ENCODE measurements at places on chromosomes 4 and X. TPM values are rescaled to one million over a fixed set of nuclear protein-coding genes. Genes with fewer than 3 reads are reported as not detected.

DNA sequence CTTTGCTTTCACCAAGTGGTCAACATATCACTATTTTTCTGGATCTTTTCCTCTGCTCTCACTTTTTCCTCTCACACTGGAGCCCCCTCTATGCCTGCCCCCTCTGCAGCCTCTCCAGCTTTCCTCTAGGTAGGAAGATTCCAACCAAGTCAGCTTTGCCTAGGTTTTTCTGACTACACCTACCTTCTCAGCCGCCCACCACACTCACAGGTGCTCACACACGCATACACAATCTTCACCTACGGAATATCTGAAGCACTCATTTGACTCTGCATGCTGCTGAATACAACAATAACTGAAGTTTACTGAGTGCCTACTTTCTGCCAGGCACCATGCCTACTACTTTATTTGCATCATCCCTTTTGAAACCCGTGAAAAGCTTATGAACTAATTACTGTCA is 328.0 kb downstream of the PPP3CA start:
- DNase-seq: no peak

DNA sequence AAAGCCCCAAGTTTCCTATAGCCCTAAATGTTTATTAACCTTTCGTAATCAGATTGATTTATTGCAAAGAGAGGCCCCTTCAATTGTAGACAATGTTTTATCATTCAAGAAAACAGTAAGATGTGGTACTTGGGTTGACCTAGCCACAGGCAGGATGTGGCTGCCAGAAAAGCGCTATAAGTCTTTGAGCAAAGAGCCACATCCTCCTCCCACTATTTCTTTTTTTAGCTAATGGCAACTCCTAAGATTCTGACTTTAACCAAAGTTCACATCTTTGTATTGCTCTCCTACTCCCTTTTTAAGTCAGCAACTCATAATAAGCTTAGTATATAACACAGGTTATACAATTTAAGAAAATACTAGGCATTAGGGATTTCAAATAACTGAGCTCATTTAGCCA is 70.7 kb upstream of the PPP3CA start:
- DNase-seq: no peak

DNA sequence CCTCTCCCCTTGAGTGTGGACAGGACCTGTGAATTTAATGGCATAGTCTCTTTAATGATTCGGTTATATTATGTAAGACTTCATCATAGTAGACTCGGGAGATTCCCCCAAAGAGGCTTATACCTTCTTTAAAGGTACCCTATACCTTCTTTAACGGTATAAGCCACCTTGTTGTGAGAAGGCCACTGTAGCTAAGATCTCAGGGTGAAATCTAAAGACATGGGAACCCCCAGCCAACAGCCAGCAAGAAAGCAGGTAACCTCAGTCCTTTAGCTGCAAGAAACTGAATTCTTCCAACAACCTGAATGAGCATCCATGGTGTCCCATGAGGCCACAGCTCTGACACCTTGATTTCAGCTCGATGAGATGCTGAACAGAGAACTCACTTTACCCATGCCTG is 931 bp downstream of the DDX60 start:
- DNase-seq: no peak

GRCh38 chrX:153635788-153636668 is 11.0 kb upstream of the DUSP9 start:
- DNase-seq: no peak

DNA sequence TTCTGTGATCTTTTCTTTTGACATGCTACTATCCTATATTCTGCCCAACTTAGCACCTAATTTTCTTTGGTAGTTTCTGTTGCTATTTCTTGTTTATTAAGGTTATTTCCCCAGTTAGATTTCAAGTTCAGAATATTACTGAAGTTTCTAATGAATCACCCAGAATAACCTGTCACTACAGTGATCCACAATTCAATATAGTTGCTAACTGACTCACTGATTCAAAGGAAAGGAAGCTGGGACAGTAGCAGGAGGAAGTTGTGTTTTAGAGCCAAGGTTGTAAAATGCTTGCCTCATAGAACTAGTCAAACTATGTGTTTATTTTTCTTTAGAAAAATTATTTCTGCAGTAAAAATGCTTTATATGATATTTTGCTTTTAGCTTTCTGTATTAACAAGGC is 37.4 kb downstream of the PAK3 start:
- no peak for DNase-seq

- DNase-seq: no peak
Observed at GRCh38 chrX:85506871-85507270, 127.4 kb upstream of the POF1B start.

DNA sequence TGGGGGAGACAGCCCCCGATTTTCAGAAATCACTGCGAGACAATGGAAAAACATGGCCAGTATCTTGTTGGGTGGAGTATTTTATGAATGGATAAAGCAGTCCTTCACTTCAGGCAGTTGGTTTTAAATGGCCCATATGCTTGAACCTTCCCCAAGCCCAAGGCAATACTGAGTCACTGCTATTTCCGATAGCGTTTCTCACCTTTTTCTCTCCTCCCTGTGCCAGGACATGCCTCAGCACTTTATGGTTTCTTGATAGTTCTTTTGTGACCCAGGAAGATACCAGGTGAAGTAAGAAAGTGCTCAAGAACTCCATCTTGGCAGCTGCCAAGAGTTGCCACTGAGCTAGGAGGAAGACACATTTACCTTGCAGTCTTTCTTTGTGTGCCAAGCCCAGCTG is 26.8 kb upstream of the ESX1 start:
- no peak for DNase-seq

- DNase-seq: no peak
Observed at GRCh38 chrX:153802513-153803045, 8.1 kb downstream of the SSR4 start.

- DNase-seq: no peak
Observed at GRCh38 chr4:176400816-176401461, 81.2 kb downstream of the SPCS3 start.

GRCh38 chrX:13698432-13698831 is 9.5 kb downstream of the RAB9A start:
- no peak for DNase-seq

DNA sequence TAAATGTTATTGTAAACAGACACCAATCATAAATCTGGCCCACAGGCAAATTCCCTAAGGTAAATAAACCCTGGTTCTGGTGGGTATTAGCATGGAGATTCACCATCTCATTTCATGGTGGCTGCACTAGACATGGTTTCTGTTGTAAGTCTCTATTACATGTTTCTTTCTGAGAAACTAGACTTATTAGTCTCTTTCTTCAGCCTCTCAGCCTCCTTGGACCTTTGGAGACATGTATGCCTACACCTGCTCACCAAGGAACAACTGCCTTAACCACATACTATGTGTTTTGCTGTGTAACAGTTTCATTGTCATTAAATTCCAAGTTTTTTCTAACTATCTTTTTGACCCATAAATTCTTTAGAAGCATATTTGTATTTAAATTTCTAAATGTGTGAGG is 13.1 kb downstream of the DDIT4L start:
- DNase-seq: no peak

DNA sequence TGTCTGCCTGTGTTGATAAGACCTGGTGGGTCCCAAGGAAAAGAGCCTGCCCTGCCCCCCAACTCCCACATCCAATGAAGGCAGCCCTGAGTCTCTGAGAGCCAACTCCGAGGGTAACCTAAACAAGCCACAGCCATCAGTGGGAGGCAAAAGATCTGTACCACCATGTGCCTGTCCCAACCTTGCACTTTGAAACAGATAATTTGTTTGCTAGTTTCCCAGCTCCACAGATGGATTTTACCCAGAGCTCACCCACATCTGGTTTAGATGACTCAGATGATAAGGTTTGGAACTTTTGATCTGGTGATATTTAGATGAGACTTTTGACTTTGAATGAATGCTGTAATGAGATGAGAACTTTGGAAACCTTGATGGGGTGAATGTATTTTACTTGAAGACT is 246.0 kb upstream of the PSAPL1 start:
- no peak for DNase-seq

DNA sequence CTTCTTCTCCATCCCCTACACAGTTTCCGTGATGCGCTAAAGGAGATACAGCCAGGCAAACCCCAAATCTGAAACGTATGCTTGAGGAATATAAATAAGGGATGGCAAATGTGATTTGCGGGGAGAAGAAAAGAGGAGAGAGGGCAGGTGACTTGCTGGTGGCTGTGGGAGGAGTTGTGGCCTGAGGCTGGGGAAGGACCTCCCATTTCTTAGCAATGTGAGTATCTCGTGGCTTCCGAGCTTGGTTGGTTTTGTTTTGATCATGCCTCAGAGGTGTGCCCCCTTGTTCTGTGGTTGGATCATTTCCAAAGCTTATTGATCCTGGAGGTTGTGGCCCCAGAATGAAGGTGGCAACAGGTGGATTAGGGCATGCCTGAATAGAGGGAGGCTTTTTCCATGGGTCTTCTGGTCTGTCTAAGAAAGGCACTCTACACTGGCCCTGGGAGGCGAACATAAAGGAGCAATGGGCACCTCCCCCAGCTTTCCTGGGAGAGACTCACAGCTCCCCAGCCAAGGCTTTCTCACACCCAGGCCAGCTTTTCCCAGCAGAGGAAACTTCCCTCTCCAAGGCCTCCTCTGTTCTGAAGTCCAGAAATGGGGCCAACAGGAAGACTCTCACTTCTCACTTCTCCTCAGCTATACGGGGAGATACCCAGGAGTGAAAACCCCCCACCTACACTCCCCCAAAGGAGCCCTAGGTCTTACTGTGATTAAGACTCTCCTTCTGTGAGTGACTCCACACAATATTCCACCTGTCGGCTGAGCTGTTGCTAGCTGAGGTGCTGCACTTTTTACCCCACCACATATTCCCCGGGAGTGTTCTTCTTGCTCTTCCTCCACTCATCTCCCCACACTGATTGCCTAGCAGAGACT is 40.0 kb downstream of the C4orf51 start:
- no peak for DNase-seq

- no peak for DNase-seq
Observed at GRCh38 chr4:102500352-102500695, 835 bp upstream of the NFKB1 start.

DNA sequence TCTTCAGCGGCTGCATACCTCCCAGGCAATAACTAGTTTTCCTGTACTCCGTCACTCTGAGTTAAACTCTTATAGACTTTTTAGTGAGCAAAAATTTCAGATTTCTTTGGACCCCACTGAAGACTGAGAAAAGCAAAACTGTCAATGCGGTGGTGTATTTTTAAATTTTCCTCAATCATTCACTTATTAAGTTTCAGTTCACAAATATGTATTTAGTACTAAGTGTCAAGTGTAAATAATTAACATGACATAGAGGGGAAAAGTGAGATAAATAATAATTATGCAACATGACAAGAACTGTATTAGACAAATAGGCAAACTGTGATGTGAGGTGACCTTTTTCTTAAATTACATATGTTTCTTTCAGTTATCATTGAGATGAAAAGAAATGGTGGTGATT is 124.4 kb downstream of the NAF1 start:
- DNase-seq: no peak

GRCh38 chrX:29241809-29242208 is 654.6 kb downstream of the IL1RAPL1 start:
- DNase-seq: no peak

DNA sequence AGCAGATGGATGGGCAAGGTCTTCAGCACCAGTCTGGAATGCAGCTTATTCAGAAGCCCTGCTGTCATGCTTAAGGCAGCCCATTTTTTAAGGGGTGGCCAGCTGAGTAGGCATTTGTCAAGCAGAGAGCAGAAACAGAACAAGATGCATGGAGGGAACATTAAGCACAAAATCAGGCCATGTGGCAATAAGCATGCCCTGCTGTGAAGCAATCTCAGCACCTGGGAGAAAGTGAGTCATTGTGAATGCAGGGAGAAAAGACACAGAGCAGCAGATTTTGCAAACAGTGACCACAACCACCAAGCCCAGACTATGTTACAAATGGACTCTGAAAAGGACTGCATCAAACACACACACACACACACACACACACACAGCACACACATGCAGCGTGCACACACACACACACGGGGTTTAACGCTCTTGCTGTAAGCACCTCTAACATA is 94.1 kb upstream of the GALNT7 start:
- DNase-seq: no peak

The SRD5A3 gene
- total RNA-seq: 6.5 TPM

The KLHL34 gene
- total RNA-seq: 0.59 TPM

The TEX13B gene
- total RNA-seq: not detected

The PRDX4 gene
- total RNA-seq: 123 TPM

The APELA gene
- total RNA-seq: 0.69 TPM

The SPANXC gene
- total RNA-seq: not detected

The SMIM10 gene
- 2.3 TPM for total RNA-seq

The STAP1 gene
- total RNA-seq: 0.30 TPM

The ARHGAP36 gene
- total RNA-seq: 31.8 TPM

The DCX gene
- 2.4 TPM for total RNA-seq

The CWH43 gene
- total RNA-seq: 25.1 TPM

The NEUROG2 gene
- total RNA-seq: not detected

The RAI2 gene
- total RNA-seq: 1.4 TPM
